Cerebellar cortex (tissue), 1 donor: ENCODE measurements at places on chromosomes 1 and 21.

DNA sequence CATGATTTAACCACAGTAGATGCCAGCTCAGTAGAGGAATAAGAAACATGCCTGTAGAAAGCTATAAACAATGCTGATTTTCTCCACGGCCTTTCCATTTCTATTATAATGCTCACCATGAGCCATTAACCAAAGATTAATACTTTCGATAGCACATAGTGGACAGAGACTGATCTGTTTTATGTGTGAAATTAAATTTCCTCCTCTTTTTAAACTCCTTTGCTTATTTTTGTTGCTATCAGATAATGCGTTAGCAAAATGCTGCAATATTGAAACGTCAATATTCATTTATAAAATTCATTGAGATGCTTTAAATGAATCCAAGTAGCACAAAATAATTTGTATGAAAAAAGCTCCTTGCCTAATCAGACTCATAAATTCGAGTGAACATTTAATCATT lies 1807.9 kb downstream of the MRPL39 start:
- DNase-seq, result no peak

DNA sequence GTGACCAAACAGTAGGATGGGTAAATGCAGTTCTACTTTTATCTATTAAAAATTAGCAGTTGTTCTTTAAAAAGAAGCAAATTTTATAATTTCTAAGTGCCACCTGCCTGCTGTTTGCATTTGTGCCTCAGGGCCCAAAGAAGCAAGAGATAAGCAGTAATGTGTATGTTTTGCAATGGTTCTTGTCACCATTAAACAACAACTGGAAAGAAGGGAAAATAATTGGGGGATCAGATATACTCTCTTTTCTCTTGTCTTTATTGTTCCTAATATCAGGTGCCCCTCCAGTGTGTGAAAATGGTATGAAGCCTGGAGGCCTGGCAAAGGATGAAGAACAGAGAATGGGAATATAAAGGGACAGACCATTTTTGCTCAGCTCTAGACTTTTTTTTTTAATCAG lies 9.6 kb downstream of the B3GALT2 start:
- DNase-seq, result no peak

DNA sequence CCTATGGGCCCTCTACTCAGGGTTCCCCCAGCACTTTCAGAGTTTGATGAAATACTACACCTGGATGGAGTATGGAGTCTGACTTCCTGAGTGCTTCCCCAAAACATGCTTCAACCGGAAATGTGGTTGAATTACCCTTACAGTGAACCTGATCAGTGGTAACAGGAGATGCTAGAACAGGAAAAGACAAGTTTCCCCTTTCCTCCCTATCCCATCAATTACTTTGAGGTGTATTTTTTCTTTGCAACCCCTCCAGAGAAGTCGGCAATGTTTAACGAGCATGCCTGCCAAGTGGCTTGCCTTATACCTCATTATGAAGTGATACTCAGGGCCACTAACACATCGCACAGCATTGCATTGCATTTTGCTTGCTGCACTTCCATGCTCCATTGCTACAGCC lies 7.0 kb downstream of the KRTAP15-1 start:
- no peak for DNase-seq

GRCh38 chr1:2204415-2205190 lies 10.0 kb upstream of the FAAP20 start:
- DNase-seq, result no peak

DNA sequence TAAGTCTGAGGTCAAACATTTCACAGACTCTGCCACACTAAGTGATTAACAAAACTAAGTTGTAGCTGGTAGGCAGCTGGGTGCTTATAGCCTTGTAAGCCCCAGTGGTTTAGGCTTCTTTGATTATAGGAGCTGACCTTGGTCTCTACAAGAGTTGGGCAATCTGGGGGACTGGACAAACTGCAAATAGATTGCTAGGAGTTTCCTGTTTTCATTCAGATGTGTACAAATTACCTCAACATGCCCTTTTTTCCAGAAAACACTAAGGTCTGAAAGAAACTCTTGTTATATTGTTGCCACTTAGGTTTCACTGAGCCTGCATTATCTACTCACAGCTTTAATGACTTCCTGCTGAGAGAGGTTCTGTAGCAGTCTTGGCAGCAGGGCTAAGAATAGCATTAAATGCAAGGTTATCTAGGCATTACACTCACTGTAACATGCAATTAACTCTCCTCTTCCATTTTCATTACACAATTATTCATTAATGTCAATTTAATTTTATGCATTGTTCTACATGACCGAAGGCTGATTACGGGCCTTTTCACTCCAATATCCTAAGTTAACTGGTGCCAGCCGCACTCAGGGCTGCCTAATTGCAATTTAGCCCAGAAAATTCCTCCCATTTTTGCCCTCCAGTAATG lies 314.0 kb downstream of the LMO4 start:
- no peak for DNase-seq

GRCh38 chr1:239792157-239792556 lies 299.5 kb upstream of the FMN2 start:
- no peak for DNase-seq

DNA sequence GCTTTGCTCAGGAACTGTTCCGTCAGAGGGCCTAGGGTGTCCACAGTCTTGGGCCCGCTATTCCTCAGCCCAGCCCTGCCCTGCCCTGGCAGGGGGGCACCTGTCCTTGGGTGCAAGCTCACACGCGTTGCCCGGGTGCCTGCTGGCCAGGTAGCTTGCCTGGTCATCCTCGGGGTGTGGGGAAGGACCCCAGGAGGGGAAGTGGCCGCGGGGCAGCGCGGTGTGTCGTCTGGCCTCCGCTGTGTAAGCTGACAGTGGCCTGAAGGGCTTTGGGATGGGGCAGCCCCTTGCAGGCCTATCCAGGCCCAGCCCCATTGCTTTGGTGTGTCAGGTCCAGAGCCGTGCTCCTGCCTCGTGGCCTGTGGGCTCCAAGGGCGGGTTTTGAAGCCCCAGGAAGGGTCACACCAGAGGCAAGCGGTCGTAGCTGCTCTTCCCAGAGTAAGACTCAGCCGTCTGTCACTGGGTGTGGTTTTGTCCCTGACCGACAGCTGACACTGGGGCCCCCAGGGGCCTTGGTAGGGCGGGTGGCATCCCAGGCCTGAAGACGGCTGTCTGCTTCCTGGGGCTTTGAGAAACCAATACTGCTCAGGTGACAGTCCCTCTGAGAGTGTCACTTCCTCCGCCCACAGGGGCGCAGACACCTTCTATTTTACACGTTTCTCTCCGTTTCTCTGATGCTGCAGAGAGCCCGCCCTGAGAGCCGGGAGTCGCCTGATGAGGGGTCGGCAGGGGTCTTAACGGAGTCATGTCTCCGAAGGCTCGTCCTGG lies 72.1 kb downstream of the SKI start:
- no peak for DNase-seq

- no peak for DNase-seq
Observed at GRCh38 chr1:191695865-191696264, 462.4 kb upstream of the RGS18 start.

GRCh38 chr1:215004121-215004827 lies 78.3 kb upstream of the KCNK2 start:
- no peak for DNase-seq

GRCh38 chr1:151458802-151459330 lies 428 bp downstream of the POGZ start:
- DNase-seq, result peak; percentile 64

GRCh38 chr1:52153898-52154297 lies 12.0 kb downstream of the ZFYVE9 start:
- DNase-seq, result no peak

DNA sequence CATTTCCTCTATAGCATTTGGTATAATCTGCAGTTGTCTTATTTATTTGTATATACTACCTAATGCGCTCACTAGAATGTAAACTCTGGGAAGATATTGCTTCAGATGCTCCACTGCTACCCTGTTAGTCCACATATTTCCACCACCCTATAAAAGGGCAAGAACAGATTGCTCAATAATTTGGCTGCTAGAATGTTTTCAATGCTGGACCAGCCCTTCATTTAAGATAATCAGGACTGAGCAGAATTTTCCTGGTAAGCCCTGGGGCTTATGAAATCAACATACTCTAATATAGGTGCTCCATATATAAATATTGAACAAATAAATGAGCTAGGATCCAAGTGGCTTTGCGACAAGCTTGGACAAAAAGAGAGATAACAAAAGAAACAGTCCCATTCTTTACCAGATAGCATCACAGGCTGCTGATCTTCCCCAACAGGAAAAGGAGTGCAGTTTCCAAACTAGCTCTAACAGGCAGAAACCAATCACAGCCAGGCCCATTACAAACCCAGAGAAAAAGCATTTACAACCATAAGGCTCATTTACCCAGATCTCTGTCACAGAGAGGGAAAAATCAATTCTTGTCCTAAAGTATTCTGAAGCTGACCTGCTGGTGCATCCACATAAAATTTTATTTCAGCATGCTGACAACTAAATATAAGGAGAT lies 8.3 kb downstream of the BCAR3 start:
- no peak for DNase-seq

DNA sequence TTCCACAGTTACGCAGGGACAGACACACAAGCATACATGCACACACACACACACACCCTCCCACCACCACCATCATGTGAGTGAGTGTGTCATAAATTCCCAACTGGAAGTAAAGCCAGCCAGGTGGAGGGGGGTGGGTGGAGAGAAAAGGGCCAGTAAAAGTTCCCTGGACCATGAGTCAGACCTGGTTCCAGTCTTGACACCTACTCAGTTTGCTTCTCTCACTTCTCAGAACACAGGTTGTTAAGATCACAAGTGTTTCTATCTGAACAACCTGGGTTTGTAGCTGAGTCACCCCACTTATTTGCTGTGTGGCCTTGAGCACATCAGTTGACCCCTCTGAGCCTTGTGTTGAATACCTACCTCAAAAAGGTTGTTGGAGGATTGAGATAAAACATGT lies 9.6 kb downstream of the EPHA10 start:
- DNase-seq, result no peak

- no peak for DNase-seq
Observed at GRCh38 chr1:25544243-25544764, 898 bp downstream of the LDLRAP1 start.

DNA sequence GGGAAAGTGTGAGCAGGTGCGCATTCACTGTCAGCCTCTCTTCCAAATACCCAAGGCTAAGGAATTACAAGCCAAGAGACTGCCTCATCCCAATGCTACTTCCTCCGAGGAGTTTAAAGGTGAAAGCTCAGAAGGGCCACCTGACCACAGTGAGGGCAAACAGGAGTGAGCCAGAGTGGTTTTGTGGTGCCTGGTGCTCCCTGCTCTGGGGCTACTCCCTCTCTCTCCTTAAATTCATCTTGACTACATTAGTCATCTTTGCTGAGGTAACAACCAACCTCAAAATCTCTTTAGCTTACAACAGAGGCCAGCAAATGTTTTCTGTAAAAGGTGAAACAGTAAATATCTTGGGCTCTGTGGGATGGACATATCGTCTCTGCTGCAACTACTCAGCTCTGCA lies 14.2 kb upstream of the ZBTB8A start:
- no peak for DNase-seq

DNA sequence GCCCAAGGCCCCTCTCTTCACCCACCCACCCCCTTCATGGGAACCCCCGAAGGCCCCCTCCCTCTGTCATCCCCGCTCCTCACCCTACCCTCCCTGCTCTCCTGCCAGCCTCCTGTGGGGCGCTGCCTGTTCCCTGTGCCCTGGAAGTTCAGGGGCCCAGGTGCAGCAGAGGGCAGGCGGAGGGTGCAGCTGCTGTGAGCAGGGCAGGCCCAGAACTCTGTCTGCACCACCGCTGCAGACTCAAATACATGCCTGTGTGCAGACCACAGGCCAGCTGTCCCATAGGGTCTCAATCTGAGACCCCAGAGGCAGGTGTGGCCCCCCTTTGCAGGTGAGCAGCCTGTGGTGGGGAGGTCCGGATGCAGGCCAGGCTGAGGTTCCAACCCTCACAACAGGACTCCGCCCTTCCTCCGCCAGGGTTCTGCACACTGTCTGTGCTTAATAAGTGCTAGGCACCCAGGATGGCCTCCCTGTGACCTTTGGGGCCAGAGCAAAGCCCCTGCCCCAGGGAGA lies 62.5 kb downstream of the WNT9A start:
- no peak for DNase-seq

- DNase-seq, result no peak
Observed at GRCh38 chr1:57632401-57632800, 208.5 kb upstream of the DAB1 start.

- DNase-seq, result no peak
Observed at GRCh38 chr1:156146769-156147405, 6.5 kb upstream of the SEMA4A start.
